Type B pancreatic cell (in vitro differentiated cells): ENCODE measurements at places on chromosomes 1 and 21.

- H3K4me3 ChIP-seq, result no peak overlapping the region
- H3K27me3 ChIP-seq, result no peaks in the 10 kb centered on the region
- no peak overlapping the region for H3K27ac ChIP-seq
- H3K36me3 ChIP-seq, result no peaks in the 10 kb centered on the region
- H3K4me1 ChIP-seq, result no peaks in the 10 kb centered on the region
- no peak for DNase-seq
Measured at GRCh38 chr1:113874012-113874879, 2.7 kb upstream of the PTPN22 start.

DNA sequence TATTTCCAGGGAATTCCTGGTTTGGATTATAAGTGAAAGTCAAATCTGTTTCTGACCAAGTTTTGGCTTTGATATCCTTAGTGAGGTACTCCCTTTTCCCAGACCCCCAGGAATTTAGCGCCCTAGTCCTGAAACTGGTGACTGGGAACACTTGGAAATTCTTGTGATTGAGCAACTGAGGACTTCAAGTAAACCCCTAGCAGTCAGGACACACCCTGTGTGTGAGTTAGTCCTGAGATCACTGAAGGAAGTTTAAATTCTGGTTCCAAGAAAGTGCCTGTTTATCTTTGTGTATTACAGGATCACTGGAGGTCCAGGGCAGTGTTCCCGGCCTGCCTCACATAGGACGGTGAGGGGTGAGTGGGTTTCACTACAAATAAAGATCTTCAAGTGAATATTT, 95.1 kb upstream of the F3 start:
- peaks cover 11% of the 10 kb centered on the region for H3K36me3 ChIP-seq
- H3K27ac ChIP-seq, result no peak overlapping the region
- no peak overlapping the region for H3K4me3 ChIP-seq
- no peaks in the 10 kb centered on the region for H3K27me3 ChIP-seq
- no peak for DNase-seq

DNA sequence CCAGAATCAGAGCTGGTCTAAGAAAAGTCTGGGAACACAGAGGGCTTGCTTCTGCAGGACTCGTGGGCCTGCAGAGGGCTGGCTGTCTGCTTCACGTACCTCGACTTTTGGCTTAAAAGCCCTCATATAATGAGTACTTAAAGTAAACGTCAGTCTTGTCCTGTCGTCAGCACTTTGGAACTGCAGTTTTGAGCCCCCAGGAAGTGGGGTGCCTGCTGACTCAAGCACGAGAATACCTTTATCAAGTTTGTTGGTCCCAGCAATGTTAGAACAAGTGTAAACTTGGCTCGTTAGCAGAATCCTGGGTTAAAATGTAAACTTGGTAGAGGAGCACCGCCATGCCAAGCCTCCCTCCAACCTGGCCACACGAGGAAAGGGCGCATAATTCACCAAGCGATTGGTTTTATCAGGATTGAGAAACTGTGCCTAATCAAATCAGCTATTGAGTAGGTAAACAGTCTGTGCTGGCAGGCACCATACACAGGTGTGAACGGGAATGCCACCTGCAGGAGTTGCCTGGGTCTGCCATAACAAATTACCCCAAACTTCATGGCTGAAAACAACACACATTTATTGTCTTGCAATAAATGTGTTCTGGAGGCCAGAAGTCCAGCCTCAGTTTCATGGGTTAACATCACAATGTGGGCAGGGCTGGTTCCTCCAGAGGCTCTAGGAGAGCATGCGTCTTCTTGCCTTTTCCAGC, 45.0 kb upstream of the FHAD1 start:
- no peak for DNase-seq
- peak overlapping the region; percentile 37 for H3K27ac ChIP-seq
- no peaks in the 10 kb centered on the region for H3K27me3 ChIP-seq
- H3K4me1 ChIP-seq, result peaks cover 47% of the 10 kb centered on the region
- H3K4me3 ChIP-seq, result peak overlapping the region; percentile 22
- peaks cover 3% of the 10 kb centered on the region for H3K36me3 ChIP-seq

DNA sequence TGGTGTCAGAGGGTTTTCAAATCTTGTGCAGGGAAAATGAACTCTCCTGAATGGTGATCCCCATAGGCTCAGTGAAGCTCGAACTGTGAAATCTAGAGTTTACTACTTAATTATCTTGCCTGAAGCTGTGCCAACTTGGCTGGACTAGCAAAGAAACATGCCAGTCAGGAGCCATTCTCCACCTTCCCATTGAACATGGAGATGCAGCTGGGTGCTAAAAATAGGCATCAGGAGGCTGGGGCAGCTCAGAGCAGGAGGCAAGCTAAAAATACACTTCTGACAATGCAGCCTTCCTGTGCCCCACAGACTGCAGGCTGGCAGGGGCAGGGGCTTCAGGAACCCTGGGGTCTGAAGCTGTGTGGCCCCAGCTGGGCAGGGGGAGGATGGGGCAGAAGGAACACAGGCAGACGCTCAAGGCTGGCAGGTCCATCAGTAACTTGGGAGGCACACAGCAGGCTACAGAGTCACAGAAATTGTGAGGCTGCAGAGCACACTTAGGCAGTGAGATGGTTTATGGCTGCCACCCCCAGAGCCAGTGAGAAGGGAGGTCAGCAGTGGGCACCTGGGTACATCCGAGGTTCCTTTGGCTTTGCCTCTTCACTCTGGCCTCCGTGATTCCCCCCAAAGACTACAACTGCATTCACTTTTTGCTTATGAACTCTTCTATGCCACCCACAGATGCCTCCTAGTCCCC, 155.4 kb upstream of the KCND3 start:
- no peaks in the 10 kb centered on the region for H3K36me3 ChIP-seq
- peaks cover 44% of the 10 kb centered on the region for H3K27me3 ChIP-seq
- H3K4me1 ChIP-seq, result no peaks in the 10 kb centered on the region
- no peak overlapping the region for H3K27ac ChIP-seq
- no peak overlapping the region for H3K4me3 ChIP-seq

DNA sequence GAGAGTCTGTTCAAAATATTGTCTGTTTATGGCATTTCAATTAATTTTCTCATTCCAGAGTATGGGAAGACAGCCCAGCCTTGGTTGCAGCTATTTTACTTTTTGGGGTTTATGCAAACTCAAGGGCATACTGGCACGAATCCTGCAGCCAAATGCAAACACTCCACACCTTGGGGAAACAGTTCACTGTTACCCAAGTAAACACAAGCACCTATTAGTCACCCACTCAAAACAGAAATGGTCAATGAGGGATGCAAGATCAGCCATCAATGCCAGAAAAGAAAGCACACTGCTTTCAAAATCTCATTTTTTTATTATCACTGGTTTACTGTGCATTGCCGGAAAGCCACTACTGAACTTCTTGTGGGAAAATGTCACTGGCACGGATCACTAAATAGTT, 170.6 kb downstream of the RUNX1 start:
- DNase-seq, result no peak
- peak overlapping the region; percentile 11 for H3K27ac ChIP-seq
- peaks cover 15% of the 10 kb centered on the region for H3K4me1 ChIP-seq
- no peak overlapping the region for H3K4me3 ChIP-seq
- peaks cover 14% of the 10 kb centered on the region for H3K36me3 ChIP-seq
- peaks cover 14% of the 10 kb centered on the region for H3K27me3 ChIP-seq

- H3K27ac ChIP-seq, result peak overlapping the region; percentile 84
- peaks cover 8% of the 10 kb centered on the region for H3K4me1 ChIP-seq
- no peaks in the 10 kb centered on the region for H3K27me3 ChIP-seq
- H3K4me3 ChIP-seq, result no peak overlapping the region
Measured at GRCh38 chr1:202531472-202531811, 178.8 kb downstream of the SYT2 start.

DNA sequence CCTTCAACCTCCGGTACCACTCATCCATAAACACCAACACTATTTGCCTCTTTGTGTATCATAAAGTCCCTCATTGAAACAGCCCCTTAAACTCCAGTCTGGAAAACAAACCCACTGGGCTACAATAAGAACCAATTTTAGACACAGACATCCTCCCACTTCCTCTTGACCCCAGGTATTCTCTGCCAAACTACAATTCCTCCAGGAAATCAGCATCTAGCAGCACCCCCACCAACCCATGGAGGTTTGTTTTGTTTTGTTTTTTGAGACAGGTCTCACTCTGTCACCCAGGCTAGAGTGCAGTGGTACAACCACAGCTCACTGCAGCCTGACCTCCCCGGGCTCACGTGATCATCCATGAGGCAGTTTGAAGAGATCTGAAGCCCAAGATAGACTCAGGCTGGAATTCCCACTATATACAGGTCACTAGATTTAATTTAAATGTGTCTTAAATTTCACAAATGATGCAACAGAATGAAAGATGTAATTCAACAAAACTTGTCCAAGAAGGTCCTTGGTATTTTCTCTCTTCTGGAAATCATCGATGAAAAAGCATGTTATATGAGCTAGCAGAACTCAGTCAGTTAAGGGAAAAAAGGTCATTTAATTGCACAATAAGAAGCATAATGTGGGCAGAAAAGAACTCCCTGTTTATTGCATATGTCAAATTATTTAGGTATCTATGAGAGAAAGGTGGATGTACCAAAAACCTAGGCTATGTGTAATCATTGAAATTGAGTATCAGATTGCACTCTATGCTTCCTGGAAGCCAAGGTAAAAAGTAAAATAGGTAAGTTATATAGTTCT, 30.3 kb downstream of the TCP10L start:
- no peaks in the 10 kb centered on the region for H3K36me3 ChIP-seq
- no peak overlapping the region for H3K4me3 ChIP-seq
- no peak overlapping the region for H3K27ac ChIP-seq
- DNase-seq, result no peak
- peaks cover 5% of the 10 kb centered on the region for H3K27me3 ChIP-seq

DNA sequence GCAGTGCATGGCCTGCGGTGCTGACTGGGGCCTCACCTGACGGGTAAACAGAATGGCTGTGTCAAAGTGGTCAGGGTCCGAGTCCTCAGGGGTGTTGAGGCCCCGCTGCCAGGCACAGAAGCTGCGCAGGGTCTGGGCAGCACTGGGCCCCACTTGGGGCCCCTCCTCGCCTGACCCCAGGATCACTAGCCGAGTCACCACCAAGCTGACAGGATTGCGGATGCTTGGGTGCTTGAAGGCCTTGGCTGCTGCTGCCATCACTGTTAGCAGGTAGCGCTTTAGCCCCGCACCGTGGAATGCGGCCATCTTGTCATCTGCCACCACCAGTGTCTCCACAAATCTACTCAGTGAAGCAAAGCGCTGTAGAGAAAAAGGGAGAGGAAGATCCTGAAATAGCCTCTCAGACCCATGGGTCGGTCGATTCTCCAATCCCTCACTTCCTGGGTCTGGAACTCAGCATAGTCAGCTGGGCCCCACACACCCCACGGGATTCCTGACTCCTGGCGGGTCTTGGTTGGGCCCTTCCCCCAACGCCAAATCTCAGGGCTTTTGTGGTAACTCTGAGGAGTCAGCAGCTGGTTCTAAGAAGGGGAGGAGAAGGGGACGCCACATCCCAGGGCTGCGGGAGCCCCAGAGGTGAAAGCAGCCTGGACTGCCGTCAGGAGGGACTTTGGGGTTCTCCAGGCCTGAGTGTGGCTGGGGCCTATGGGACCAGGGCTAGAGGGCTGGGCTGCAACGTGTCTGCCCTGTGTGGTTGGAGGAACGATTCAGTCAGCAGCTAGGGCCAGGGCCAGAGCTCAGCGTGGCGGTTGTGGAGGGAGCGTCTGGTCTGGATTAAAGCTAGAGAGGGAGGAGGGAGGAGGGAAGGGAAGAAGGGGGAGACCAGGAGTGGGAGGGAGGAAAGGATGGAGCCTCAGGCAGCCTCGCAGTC, 2.1 kb downstream of the ADAMTS4 start:
- H3K36me3 ChIP-seq, result no peaks in the 10 kb centered on the region
- H3K4me3 ChIP-seq, result peak overlapping the region; percentile 70
- H3K4me1 ChIP-seq, result peaks cover 31% of the 10 kb centered on the region
- H3K27me3 ChIP-seq, result peaks cover 9% of the 10 kb centered on the region
- DNase-seq, result no peak

DNA sequence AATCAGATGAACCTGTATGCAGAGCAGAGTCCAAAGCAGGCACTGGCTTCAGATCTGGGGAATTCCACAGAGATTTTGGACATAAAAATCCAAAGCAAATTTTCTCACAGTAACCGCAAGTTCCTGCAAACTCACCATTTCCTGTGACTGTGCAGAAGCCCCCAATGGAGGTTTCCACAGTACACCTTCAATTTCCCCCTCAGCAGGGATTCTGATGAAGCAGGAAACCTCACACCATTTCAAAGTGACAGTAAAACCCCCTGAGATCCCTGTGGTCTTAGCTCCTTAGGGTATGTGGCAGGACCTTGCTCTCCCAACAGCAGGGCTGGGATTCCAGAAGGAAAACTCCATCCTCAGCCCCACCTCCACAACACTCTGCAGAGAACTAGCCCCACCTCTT, 6.0 kb upstream of the TGFBR3 start:
- H3K36me3 ChIP-seq, result peaks cover 6% of the 10 kb centered on the region
- H3K4me3 ChIP-seq, result no peak overlapping the region
- H3K4me1 ChIP-seq, result peaks cover 22% of the 10 kb centered on the region
- H3K27ac ChIP-seq, result no peak overlapping the region
- no peak for DNase-seq

- DNase-seq, result no peak
- no peaks in the 10 kb centered on the region for H3K36me3 ChIP-seq
- H3K4me1 ChIP-seq, result peaks cover 8% of the 10 kb centered on the region
- no peaks in the 10 kb centered on the region for H3K27me3 ChIP-seq
Measured at GRCh38 chr1:190578526-190578925, 100.9 kb upstream of the BRINP3 start.

GRCh38 chr21:39124681-39125251, 58.5 kb downstream of the PSMG1 start:
- DNase-seq, result no peak
- no peak overlapping the region for H3K27ac ChIP-seq
- no peaks in the 10 kb centered on the region for H3K36me3 ChIP-seq
- peaks cover 8% of the 10 kb centered on the region for H3K27me3 ChIP-seq
- H3K4me3 ChIP-seq, result no peak overlapping the region
- peaks cover 13% of the 10 kb centered on the region for H3K4me1 ChIP-seq

- no peaks in the 10 kb centered on the region for H3K27me3 ChIP-seq
- peaks cover 12% of the 10 kb centered on the region for H3K36me3 ChIP-seq
- no peak overlapping the region for H3K27ac ChIP-seq
- no peak overlapping the region for H3K4me3 ChIP-seq
- DNase-seq, result no peak
- H3K4me1 ChIP-seq, result peaks cover 4% of the 10 kb centered on the region
Measured at GRCh38 chr1:9355503-9355902, 62.8 kb downstream of the SPSB1 start.

DNA sequence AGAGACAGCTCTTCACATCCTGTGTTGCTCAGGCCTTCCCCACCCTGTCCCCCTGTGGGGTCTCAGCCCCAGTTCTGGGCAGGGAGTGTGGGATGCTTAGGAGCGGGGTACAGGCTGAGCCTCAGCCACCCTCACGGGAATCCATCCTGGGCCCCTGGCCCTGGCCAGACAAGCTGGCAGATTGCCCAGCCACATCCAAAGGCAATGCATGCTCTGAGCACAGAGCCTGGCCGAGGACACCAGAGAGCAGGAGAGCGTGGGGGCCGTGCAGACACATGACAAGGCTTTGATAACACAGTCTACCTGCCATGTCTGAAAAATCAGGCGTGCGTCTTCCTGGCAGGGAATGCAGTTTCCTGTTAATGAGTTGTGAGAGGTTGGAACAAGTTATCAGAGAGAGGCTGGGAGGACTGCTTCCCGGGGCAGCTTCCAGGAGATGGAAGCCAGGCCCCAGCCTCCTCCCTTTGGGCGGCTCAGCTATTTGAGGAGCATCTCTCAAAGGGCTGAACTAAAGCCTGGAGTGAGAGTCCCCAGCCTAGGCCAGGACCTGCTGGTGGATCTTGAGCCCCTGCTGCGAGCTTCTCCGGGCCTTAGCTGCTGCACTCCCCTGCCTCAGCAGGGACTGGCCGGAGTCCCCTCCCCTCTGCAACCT, 72.2 kb upstream of the SELENON start:
- H3K4me1 ChIP-seq, result peaks cover 33% of the 10 kb centered on the region
- no peaks in the 10 kb centered on the region for H3K36me3 ChIP-seq
- no peak overlapping the region for H3K4me3 ChIP-seq
- H3K27me3 ChIP-seq, result no peaks in the 10 kb centered on the region
- DNase-seq, result no peak
